Adrenal gland (tissue), 19 donors: ENCODE measurements at places on chromosomes 12 and 14. TPM values are rescaled to one million over a fixed set of nuclear protein-coding genes. Genes with fewer than 3 reads are reported as not detected.

DNA sequence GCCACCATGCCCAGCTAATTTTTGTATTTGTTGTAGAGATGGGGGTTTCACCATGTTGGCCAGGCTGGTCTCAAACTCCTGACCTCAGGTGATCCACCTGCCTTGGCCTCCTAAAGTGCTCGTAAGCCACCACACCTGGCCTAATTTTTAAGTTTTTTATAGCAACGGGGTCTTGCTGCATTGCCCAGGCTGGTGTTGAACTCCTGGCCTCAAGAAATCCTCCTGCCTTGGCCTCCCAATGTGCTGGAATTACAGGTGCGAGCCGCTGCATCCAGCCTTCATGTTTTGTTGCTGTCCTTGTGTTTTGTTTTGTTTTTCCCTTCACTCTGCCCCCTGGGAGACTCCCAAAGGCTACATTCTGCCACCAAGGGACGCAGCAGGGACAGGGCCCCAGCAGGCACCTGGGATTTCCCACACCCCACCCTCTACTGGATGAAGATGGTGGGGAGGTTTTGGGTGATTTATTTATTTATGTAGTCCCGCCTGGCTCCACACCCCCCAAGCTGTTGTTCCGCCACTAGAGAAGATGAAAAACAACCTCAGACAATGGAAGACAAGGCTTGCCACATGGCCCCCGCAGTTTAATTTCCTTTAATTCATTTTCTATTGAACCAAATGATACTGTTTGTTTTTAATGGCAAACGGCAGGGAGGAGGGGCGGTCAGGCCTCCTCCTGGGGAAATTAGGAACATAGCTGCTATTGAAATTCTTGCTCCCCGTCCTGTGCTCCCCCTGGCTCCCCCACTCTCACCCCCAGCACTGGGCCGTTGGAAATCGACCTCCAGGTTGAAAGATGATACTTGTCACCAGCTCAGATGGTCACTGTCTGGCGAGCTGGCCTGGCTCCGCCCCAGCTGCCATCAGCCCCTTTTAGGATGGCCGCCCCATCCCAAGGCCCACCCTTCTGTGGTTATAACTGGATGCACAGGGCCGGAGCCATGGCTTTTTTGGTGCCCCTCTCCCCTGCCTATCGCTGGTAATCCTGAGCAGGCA is 70.3 kb downstream of the RNFT2 start:
- no peak for DNase-seq
- H3K27me3 ChIP-seq, result no peaks in the 10 kb centered on the region
- no peak overlapping the region for H3K4me3 ChIP-seq
- H3K27ac ChIP-seq, result no peak overlapping the region

The BEGAIN gene
- 9.4 TPM for total RNA-seq

DNA sequence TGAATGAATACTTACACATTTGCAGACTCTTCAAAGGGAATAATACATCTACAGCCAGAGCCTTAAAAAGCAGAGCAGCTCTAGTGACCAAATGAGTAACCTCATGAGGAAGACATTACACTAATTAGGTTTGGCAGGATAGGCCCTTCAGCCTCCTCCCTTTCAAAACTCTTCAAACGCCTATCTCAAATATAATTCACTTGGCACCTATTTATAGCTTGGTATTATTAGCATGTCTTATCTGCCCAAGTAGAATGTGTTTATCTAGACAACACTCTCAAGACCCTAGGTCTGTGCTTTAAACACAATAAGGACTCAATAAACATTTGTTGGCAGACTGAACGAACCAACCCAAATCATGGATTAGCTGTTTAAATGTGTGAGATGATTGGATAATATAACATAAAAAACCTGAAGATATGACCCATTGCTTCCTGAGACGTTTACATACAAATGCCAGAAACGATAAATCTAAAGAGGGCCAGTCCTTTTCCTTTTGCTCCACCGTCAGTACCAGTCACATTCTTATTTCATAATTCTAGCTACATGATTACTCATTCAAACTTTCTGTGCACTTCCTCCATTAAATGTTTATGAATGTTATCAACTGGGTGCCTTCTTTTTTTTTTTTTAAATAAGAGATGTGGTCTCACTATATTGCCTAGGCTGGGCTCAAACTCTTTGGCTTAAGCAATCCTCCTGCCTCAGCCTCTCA is 123.3 kb downstream of the CEP83 start:
- no peak overlapping the region for H3K4me3 ChIP-seq
- no peaks in the 10 kb centered on the region for H3K27me3 ChIP-seq
- no peak overlapping the region for H3K27ac ChIP-seq
- no peak for DNase-seq

DNA sequence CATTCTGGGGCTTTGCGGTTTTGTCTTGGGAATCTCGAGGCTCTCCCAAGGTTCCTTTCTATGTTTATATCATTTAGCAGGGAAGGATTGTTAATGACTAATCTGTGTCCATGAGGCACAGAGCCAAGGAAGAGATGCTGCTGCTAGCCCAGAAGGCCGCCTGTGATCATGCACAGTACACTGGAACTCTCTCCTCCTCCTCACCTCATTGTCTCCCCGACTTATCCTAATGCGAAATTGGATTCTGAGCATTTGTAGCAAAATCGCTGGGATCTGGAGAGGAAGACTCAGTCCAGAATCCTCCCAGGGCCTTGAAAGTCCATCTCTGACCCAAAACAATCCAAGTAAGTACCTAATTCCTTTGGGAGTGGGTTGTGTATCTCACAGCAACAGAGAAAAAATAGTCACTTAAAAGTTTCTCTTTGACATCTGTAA is at the start of gene NR1H4:
TSS of gene NR1H4 (plus strand) at position 151 of the 435 bp plus-strand sequence. CDS start 19,458 bp downstream, outside the sequence.
- H3K4me1 ChIP-seq, result peaks cover 32% of the 10 kb centered on the region
- peak; percentile 89 for DNase-seq
- H3K4me3 ChIP-seq, result no peak within 1 kb of the TSS
- H3K36me3 ChIP-seq, result no peaks in the 10 kb centered on the region
- H3K27me3 ChIP-seq, result no peaks in the 10 kb centered on the region

DNA sequence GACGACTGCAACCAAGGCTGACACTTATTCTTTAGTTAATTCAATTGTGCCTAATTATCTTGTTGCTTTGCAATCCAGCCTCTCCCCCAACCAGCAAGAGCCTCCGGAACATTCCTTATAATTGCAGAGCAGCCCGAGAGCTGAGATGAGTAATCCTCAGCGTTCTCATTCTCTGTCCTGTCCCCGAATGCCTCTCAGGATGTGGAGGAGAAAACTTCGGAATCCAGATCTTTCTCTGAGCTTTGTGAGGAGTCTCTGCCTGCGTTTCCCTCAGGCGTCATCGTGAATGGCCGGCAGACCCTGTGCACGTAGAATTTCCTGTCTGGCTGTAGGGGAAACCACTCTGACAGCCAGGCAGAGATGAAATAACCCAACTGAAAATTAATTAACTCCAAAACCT is 160.5 kb upstream of the DIO3 start:
- peaks cover 5% of the 10 kb centered on the region for H3K27me3 ChIP-seq
- H3K4me1 ChIP-seq, result no peaks in the 10 kb centered on the region
- H3K27ac ChIP-seq, result no peak overlapping the region
- H3K4me3 ChIP-seq, result no peak overlapping the region
- no peak for DNase-seq
- no peaks in the 10 kb centered on the region for H3K36me3 ChIP-seq

- H3K27me3 ChIP-seq, result no peaks in the 10 kb centered on the region
- no peaks in the 10 kb centered on the region for H3K4me1 ChIP-seq
- H3K4me3 ChIP-seq, result no peak overlapping the region
- no peak overlapping the region for H3K27ac ChIP-seq
Observed at GRCh38 chr12:19012965-19013364, 116.6 kb upstream of the PLEKHA5 start.

- H3K4me3 ChIP-seq, result no peak overlapping the region
- no peak for DNase-seq
- no peaks in the 10 kb centered on the region for H3K27me3 ChIP-seq
- H3K27ac ChIP-seq, result no peak overlapping the region
- no peaks in the 10 kb centered on the region for H3K4me1 ChIP-seq
Observed at GRCh38 chr14:78355109-78355508, 184.9 kb downstream of the NRXN3 start.

The VSIG10 gene
- 63.5 TPM for total RNA-seq

- peak overlapping the region; percentile 60 for H3K27ac ChIP-seq
- DNase-seq, result no peak
- no peaks in the 10 kb centered on the region for H3K36me3 ChIP-seq
- H3K4me1 ChIP-seq, result peaks cover 31% of the 10 kb centered on the region
Observed at GRCh38 chr14:103641161-103641560, 12.2 kb downstream of the KLC1 start.

DNA sequence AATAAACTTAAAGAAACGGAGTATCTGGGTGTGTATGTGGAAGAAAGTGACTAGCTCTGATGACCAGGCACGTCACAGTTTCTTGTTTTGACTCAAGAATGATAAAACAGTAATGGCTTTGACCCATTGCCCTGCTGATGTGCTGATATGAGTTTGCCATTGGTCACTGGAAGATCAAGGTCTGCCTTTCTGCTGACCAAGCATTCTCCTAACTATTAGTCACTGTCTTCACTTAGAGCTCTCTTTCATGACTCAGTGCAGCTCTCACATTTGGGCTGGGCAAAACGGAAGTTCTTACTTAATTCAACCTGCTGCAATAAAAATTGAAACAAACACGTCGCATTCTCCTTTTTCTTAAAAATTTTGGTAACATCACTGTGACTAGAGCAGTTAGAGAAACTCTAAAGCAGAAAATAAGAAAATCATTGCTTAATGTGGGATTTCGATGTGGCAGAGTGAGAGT is 366.7 kb downstream of the BTG1 start:
- no peaks in the 10 kb centered on the region for H3K36me3 ChIP-seq
- H3K27ac ChIP-seq, result peak overlapping the region; percentile 45
- H3K4me1 ChIP-seq, result peaks cover 16% of the 10 kb centered on the region

The PLEK2 gene
- total RNA-seq, result 384 TPM

DNA sequence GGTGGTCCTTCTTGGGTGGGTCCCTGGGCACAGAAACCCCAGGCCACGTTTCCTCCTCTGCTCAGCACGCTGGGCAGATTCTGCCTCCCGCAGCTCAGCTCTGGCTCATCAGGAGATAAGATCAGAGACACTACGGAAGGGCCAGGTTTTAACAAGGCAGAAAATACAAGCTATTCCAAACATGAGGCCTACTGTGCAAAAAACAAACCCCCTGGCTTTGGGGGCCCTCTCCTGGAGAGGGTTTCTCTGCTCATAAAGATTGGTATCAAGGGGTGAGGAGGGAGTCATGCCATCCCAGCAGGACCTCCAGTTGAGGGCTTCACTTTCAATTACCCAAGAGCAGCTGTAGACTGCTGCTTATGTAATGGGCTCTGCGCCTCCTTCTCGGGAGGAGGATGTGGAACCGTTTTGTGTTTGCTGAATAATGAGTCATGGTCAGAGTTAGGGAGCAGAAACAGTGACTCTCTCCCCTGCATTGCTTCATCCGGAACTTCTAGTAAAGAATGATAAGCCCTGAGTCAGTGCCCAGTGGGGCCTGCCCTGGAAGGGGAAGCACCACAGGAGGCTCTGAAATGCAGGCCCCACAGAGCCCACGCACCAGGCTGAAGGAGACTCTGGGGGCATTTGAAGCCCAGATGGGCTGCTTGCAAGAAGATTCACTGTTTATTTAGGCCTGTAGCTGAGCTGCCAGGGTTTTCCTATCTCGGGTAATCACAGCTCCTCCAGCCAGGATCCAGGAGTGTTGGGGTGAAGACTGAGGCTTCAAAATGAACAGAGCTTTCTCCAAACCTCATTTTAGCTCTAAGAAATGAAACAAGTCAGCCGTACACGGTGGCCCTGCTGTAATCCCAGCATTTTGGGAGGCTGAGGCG is 79.3 kb downstream of the SSPN start:
- peak overlapping the region; percentile 90 for H3K27ac ChIP-seq
- no peaks in the 10 kb centered on the region for H3K27me3 ChIP-seq
- H3K4me1 ChIP-seq, result peaks cover 35% of the 10 kb centered on the region
- peak; percentile 91 for DNase-seq
- H3K36me3 ChIP-seq, result no peaks in the 10 kb centered on the region

The C2CD5 gene
- 38.1 TPM for total RNA-seq

GRCh38 chr12:108349278-108349688 is 10.2 kb upstream of the CMKLR1 start:
- DNase-seq, result no peak
- no peak overlapping the region for H3K27ac ChIP-seq
- no peaks in the 10 kb centered on the region for H3K36me3 ChIP-seq
- H3K4me1 ChIP-seq, result no peaks in the 10 kb centered on the region
- H3K4me3 ChIP-seq, result no peak overlapping the region

DNA sequence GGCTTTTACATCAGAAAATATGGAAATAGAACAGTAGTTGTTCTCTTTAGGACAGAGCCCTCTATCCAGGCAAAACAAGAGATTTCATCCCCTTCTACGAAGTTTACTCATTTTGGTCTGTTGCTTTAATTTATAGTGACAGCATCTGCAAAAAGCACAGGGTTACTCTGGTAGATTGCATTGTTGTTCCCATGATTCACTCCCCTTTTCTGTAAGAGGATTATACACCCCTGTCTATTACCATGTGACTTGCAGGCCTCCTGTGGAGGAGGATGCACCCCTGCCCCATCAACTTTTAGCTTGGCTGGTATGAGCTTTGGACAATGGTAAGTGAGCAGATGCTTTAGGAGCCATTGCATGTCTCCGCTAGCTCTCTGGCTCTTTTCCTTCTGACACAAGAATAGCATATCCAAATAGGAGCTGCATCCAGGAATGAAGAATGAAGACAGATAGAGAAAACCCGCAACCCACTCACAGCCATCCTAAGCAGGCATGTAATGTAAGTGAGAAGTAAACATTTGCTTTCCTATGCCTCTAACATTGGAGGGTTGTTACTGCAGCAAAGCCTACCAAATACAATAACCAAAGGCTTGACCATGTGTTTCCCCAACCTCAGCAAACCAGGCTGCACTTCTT is 304.2 kb downstream of the AKAP6 start:
- H3K4me3 ChIP-seq, result no peak overlapping the region
- H3K27ac ChIP-seq, result no peak overlapping the region
- DNase-seq, result no peak
- H3K36me3 ChIP-seq, result no peaks in the 10 kb centered on the region
- no peaks in the 10 kb centered on the region for H3K27me3 ChIP-seq
- no peaks in the 10 kb centered on the region for H3K4me1 ChIP-seq

GRCh38 chr12:92551853-92552397 is 150.9 kb upstream of the PLEKHG7 start:
- no peaks in the 10 kb centered on the region for H3K27me3 ChIP-seq
- DNase-seq, result peak; percentile 34
- no peak overlapping the region for H3K27ac ChIP-seq
- peaks cover 35% of the 10 kb centered on the region for H3K4me1 ChIP-seq
- no peak overlapping the region for H3K4me3 ChIP-seq

The SRRM4 gene
- total RNA-seq, result 0.55 TPM

- no peaks in the 10 kb centered on the region for H3K4me1 ChIP-seq
- no peak overlapping the region for H3K4me3 ChIP-seq
- no peak for DNase-seq
- no peaks in the 10 kb centered on the region for H3K36me3 ChIP-seq
- no peaks in the 10 kb centered on the region for H3K27me3 ChIP-seq
Observed at GRCh38 chr12:125296701-125297100, 231.5 kb downstream of the AACS start.
